ENCODE measurements at places on chromosomes 4 and X. TPM values are rescaled to one million over a fixed set of nuclear protein-coding genes. Genes with fewer than 3 reads are reported as not detected.

The NDP gene
- total RNA-seq = 1.7 TPM

The FGA gene
- total RNA-seq = not detected

The YIPF7 gene
- not detected for total RNA-seq

The STK32B gene
- 13.1 TPM for total RNA-seq

The NLGN3 gene
- 0.87 TPM for total RNA-seq

The PRR32 gene
- total RNA-seq = not detected

The TMEM255A gene
- total RNA-seq = 0.15 TPM

The INPP4B gene
- total RNA-seq = 18.7 TPM

The SMIM10 gene
- 4.7 TPM for total RNA-seq

The XAGE2 gene
- not detected for total RNA-seq

The CSAG2 gene
- not detected for total RNA-seq

The MED14 gene
- total RNA-seq = 69.3 TPM

The SMR3B gene
- total RNA-seq = not detected

The PFKFB1 gene
- total RNA-seq = 0.25 TPM

The ADGRG4 gene
- total RNA-seq = 0.24 TPM

The SLC4A4 gene
- total RNA-seq = 12.8 TPM

The HS6ST2 gene
- total RNA-seq = 1.9 TPM

The OTC gene
- not detected for total RNA-seq

The MGARP gene
- 3.4 TPM for total RNA-seq
